Astrocyte (in vitro differentiated cells and primary cell): ENCODE measurements at places on chromosomes 1 and 21. TPM values are rescaled to one million over a fixed set of nuclear protein-coding genes. Genes with fewer than 3 reads are reported as not detected.

- no peak for DNase-seq
Observed at GRCh38 chr1:246377625-246378153, 129.4 kb downstream of the SMYD3 start.

DNA sequence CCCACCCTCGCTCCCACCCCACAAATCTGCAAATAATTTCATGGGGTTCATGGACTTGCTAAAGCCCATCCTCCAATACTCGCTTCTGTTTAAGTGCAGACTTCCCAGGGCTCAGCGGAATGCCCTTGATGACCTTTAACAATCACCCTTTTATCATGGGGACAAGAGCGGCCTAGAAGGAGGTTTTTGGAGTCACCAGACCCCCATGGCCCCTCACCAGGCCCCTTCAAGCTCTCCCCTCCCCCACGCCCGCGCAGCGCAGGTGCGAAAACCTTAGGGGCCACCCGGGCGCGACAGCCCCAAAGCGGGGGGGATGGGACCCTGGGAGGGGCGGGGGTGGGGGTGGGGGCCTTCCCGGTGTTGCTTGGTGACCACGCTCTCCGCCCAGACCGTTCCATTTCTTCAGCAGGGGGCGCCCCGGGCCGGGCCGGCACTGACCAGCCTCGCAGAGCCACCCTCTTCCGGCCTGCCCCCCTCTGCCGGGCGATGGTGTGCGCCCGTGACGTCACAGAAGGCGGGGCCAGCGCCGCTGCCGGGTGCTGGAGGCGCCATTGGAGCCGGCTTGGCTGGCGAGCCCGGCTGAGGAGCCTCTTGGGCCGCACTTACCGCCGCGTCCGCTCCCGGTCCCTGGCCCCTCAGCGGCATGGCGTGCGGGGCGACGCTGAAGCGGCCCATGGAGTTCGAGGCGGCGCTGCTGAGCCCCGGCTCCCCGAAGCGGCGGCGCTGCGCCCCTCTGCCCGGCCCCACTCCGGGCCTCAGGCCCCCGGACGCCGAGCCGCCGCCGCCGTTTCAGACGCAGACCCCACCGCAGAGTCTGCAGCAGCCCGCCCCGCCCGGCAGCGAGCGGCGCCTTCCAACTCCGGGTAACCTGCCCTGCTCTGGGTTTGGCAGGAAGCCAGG is at the start of gene AKIRIN1:
AKIRIN1 (plus strand) TSS at position 539 of the 900 bp plus-strand sequence; CDS start at position 644, 105 bp downstream.
- peak; percentile 93 for DNase-seq

DNA sequence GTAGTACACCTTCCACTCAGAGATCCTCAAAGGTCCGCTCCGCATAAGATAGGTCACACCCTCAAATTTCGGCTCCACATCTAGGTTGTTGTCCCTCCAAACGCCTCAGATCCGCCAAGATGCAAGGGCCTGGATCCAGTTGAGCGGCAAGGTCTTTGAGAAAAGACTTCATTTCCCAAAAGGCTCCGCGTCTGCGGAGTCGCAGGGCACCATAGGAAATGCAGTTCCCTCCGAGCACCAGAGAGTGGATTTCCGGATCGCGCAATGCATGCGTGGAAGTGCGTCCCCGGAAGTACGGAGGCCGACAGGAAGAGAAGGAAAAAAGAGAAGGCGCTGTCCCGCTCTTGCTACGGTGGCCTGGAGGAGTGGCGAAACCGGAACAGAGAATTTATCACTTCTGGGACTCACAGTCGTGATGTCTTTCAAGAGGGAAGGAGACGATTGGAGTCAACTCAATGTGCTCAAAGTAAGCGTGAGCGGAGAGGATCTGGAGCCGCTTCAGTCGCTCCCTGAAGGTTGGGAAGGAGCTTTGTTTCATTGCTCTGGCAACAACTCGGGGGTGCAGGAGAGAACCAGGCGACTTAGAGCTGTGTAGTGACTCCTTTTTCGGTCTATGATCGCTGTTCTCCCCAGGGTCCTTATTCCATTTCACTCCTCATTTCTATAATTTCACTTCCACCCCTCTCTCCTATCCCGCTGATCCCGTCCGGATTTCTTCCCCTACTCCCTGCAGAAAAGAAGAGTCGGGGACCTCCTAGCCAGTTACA is at the start of the genes LYSMD1 and SCNM1:
LYSMD1 (minus strand) TSS at position 165 of the 767 bp plus-strand sequence. CDS start 644 bp downstream, outside the sequence.
SCNM1 (plus strand) TSS at position 407 of the 767 bp plus-strand sequence; CDS start at position 416, 9 bp downstream.
- DNase-seq = peak; percentile 99

GRCh38 chr1:207024202-207025145 is 8.1 kb downstream of the C1orf116 start:
- peak; percentile 61 for DNase-seq

DNA sequence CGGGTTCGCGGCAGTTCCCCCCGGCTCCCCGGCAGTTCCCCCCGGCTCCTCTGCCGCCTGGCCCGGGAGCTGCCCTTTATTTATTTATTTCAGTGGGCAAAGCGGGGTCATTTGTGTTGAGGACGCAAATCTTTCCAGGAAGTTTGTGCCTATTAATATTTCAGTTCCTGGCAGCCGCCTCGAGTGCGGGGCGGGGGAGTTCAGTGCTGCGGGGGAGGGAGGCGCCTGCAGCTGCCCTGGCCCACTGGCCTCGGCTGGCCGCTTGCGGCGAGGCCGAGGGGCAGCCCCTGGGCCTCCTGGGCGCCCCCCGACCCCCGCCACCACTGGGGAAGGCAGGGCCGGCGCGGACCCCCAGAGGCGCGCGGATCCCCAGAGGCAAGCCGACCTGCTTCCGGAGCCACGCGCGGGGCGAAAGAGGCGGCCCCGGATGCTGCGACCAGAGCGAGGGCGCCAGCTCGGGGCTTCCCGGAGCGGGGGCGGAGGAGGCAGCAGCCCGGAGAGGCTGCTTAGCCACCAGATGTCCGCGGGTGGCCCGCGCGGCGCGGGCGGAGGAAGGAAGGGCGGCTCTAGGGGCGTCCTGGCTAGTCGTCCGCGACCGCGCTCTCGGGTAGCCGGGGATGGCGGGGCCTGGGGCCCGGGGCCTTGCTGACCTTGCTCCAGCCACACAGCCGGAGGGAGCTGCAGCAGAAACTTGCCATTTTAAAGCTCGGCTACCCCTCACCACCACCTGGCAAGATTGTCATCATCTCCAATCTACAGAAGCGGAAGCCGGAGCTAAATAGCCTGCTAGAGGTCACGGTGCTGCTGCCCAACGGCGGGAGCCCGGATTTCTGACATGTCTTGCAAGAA is 48.0 kb downstream of the H3-3A start:
- DNase-seq = peak; percentile 38

DNA sequence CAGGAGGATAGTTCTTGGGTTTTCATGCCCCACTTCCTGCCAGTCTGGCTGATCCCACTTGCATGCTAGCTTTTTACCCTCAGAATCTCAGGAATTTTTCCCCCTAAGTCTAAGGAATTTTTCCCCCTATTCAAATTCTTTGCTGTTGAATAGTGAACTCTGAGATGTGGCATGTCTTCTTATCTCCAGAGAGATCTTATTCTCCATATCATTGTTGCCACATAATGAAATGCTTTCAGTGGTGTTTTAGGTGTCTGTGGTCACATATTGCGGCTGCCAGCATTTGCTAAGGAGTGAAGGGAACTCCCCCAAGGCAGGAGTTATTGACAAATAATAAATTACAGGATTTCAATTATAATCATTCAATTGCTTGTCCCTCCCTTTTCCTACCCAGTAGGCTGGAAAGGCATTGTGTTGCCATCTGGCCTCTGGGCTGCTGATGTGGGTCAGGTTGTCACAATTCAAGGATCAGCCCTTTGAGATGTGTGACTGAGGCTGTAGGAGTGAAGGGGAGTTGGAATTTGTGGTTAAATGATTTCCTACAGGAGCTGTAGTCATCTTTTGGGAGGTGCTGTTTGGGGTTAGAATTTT is 3.9 kb upstream of the FLG start:
- DNase-seq = peak; percentile 51

DNA sequence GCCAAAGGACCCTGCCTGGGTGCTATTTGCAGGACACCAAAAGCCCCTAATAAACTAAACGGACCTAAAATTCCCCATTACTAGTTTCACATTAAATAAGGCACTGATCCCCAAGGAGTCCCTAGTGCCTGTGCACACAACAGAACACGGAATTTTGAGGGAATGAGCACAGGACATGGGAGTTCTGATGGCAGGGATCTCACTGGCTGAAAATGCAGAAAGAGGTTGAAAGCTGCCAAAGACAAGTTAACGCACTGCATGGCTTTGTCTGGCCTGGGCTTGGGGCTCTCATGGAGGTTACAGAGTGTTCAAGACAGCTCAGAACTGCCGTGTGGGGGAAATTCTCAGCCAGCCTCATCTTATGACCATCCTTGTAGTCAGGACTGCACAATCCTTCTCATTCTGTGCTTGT is 15.6 kb upstream of the ATP1B1 start:
- no peak for DNase-seq

- DNase-seq = peak; percentile 6
Observed at GRCh38 chr21:31927689-31928353, 55.0 kb downstream of the HUNK start.

- DNase-seq = no peak
Observed at GRCh38 chr21:16437586-16437985, 707.8 kb downstream of the USP25 start.

DNA sequence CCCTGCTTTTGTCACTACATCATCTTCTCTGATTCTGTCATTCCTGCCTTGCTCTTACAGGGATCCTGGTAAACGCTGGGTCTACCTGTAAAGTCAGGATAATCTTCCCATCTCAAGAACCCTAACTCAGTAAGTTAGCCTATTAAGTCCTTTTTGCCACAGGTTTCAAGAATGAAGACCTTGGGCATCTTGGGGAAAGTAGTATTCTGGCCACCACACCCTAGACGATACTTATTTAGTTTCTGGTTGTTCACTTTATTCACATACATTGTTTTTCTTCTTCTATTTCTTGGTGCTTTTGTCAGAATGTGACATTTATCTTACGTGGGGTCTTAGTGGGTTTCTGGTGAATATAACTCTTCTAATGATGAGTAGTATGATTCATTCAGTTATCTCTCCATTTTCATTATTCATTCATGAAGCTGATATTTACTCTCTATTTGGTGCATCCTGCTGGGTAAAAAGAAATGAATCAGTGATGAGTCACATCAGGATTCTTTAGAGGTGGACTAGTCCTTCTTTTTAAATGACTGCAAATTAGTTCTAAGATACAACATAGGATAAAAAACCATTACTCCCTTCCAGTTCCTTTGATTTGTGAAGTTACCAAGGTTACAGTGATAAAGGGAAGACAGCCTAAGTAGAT is 514.4 kb upstream of the B3GALT2 start:
- DNase-seq = peak; percentile 82

GRCh38 chr1:20090119-20090518 is 20.1 kb downstream of the PLA2G5 start:
- no peak for DNase-seq

- no peak for DNase-seq
Observed at GRCh38 chr1:50986653-50987052, 16.6 kb downstream of the CDKN2C start.

GRCh38 chr1:213568929-213569815 is 418.6 kb upstream of the PROX1 start:
- DNase-seq = no peak

GRCh38 chr21:43992121-43992520 is 20.0 kb upstream of the TRAPPC10 start:
- no peak for DNase-seq

DNA sequence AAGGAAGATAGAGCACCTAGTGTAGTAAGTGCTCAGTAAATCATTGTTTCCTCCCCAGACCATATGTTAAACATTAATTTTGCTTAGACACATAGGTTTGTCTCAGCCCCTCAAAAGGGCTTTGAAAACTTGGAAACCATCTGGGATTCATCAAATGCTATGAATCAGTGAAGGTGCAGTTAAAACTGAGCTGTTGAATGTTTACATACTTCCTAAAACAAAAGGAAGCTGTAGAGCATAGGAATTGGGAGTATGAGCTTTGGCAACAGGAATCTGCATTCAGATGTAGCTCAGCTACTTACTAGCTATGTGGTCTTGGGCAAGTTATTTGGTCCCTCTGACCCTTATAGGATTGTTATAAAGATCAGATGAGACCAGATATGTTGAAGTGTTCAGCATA is 18.7 kb upstream of the PODN start:
- DNase-seq = peak; percentile 86

- no peak for DNase-seq
Observed at GRCh38 chr1:226981838-226982237, 41.7 kb downstream of the COQ8A start.

DNA sequence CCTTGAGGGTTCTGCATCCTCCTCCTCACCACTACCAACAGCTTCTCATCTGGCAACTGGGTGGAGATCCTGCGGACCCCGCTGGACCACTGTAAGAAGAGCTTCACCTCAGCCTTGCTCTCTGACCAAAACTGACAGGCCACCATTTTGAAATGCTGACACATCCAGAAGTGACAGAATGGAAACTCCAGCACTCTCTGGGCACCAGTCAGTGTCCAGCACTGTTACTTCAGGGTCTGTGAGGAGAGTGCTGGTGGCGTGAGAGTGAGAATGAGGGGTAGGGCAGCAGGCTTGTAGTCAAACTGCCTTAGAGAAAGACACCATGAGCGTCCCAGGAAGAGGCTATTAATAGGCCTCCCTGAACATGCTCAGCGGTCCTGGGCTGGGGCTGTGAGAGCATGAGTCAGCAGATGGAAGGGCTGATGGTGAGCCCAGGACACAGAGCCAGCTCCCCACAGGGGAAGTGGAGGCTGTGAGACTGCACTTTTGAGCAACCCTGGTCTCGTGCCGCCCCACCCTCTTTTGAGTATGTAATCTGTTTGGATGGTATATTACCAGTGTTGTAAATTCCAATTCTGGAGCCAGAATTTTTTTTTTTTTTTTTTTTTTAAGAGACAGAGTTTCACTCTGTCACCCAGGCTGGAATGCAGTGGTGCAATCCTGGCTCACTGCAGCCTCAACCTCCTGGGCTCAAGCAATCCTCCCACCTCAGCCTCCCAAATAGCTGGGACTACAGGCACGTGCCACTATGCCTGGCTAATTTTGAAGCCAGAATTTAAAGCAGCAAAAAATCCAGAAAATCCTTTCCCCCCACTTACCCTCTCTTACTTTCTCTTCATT is 34.4 kb upstream of the SLC30A1 start:
- peak; percentile 88 for DNase-seq

GRCh38 chr1:111769517-111770146 is 13.9 kb downstream of the DDX20 start:
- peak; percentile 43 for DNase-seq

The OR2L13 gene
- total RNA-seq = not detected in 2 replicates

The PLD5 gene
- 2.7 and 4.9 TPM in 2 replicates for total RNA-seq

The FNDC5 gene
- total RNA-seq = 0.39 and 0.96 TPM in 2 replicates

The CD247 gene
- not detected in 2 replicates for total RNA-seq

The C1orf115 gene
- total RNA-seq = 1.1 and 1.8 TPM in 2 replicates

The FTCD gene
- total RNA-seq = 1.9 and 2.0 TPM in 2 replicates

The RHBG gene
- total RNA-seq = not detected in 2 replicates

The PRKAB2 gene
- 48.5 and 49.0 TPM in 2 replicates for total RNA-seq
